ENCODE measurements at places on chromosomes 11 and 22.

DNA sequence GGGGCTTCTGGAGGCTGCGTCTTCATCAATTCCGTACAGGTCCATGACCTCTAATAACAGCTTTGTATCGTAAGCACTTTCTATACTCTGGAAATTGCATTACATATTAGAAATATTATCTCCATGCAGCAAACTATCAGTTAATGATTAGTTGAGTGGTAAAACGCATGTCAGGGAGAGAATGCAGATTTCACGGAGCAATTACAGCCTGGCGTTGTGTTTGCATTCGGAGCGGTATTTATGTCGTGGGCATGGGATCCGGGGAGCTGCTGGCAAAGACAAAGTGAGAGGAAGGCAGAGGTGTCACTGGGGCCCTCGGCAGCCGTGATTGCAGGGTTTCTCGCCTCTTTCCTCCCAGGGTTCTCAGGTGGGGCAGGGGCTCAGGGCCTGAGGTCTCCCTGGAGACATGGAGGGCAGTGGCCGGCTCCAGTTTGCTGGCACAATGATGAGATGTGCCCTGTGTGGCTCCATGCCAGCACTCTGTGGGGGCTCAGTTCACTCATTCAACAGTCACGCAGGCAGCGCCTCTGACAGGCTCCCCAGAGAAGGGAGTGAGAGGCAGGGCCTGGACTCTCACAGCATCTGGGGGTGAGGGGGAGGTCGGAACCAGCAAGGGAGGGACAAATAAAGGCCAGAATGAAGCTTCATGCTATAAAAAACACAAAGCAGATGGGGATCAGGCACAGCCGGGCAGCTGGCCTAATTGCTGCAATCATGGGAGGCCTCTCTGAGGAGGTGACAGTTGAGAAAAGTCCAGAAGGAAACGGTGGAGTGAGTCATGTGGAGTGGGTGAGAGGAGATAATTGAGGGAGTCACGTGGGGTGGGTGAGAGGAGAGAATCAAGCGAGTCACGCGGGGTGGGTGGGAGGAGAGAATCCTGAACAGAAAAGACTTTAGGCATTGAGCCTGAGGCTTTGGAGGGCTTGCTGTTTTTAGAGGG is 1002.7 kb downstream of the BRD1 start:
- no peak for DNase-seq

GRCh38 chr11:80846442-80846841 is 1405.6 kb upstream of the TENM4 start:
- DNase-seq, result no peak

- no peak for DNase-seq
Observed at GRCh38 chr22:43600265-43600664, 188.5 kb downstream of the MPPED1 start.

DNA sequence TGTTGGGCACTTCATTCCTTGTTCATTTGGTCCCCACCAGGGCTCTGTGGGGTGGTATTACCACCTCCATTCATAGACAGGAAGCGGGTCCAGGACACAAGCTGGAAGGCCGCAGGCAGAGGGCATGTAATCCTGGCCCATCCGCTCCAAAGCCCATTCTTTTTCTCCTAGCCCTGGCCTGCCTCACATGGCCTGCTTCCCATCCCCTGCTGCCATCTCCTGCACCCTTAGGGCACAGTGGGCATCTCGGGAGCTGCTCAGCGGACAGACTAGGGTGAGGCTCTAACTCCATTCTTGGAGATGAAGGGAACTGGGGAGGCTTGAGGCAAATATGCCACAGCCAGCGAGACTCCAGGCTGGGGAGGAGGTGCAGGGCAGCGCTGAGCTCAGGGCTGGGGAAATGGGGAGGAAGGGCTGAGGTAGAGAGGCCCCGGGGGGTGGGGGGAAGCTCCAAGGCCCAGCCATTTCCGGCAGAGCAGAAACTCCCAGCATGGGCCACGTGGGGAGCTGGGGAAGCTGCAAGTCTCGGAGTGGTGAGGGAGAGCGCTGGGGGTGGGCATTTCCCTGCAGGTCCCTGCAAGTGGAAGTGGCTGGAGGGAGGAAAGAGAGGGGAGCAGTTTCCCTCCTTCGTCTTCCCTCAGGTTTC is 14.3 kb upstream of the BCL9L start:
- DNase-seq, result no peak

DNA sequence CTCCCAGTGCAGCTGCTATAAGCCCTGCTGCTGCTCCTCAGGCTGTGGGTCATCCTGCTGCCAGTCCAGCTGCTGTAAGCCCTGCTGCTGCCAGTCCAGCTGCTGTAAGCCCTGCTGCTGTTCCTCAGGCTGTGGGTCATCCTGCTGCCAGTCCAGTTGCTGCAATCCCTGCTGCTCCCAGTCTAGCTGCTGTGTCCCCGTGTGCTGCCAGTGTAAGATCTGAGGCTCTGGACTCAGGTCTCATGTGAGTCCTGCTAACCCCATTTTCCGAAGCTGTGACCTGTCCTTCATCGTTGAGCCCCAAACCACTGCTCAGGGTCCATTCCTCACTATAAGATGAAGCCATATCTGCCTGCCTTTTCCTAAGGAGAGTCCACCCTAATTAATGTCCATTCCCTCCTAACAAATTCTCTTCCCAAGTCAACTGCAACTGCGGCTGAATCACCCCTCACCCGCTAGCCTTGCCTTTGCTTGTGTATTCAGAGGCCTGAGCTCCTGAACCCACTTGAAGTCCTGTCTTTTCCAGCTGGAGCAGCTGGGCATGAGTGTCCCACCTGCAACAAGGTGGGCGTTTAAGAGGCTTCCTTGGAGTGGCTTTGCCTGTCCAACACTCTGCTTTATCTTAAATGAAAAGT is 626 bp downstream of the KRTAP5-7 start:
- no peak for DNase-seq

DNA sequence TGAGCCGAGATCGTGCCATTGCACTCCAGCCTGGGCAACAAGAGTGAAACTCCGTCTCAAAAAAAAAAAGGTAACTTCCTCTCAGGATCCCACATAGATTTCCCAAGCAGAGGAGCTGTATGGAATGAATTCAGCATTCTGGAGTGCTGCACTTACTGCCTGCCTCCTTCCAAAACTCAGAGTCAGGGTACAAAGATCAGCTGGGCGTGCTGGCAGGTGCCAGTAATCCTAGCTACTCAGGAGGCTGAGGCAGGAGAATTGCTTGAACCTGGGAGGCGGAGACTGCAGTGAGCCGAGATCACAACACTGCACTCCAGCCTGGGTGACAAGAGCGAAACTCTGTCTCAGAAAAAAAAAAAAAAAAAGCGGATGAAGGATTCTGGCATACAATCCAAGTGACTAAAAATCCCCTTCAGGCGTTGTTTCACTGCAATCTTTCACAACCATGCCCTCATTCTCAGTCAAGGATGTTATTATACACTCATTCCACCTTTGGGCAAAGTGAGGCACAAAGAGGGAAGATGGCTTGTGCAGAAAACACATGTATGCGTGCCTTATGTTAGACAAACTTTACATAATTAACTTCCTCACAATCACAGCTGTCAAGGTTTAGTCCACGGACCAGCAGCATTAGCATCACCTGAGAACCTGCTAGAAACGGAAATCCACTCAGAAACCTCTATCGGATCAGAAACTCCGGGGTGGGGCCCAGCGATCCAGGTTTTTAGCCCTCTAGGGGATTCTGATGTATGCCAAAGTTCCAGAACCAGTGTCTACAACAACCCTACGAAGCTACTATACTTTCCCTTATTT is 1.1 kb upstream of the NOL12 start:
- DNase-seq, result no peak

GRCh38 chr11:82874646-82875523 is 25.3 kb downstream of the PRCP start:
- no peak for DNase-seq

DNA sequence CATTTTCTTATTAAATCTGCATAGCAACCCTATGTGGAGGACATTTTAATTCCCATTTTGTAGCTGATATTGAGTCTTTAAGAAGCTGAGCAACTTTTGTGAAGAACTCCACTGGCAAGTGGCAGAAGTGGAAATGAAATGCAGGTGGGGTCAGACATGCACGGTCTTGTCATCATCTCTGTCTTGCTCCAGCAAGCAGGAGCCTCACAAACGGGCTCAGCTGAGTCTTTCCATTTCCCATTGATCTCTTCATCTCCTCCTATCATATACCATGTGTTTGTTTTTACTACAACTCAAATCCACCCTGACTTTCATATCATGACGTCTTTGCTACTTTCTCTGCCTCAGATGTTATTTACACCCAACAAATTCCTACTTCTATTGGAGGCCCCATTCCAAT is 97.9 kb upstream of the TENM4 start:
- DNase-seq, result no peak

- no peak for DNase-seq
Observed at GRCh38 chr11:109864151-109864661, 229.0 kb upstream of the ZC3H12C start.

DNA sequence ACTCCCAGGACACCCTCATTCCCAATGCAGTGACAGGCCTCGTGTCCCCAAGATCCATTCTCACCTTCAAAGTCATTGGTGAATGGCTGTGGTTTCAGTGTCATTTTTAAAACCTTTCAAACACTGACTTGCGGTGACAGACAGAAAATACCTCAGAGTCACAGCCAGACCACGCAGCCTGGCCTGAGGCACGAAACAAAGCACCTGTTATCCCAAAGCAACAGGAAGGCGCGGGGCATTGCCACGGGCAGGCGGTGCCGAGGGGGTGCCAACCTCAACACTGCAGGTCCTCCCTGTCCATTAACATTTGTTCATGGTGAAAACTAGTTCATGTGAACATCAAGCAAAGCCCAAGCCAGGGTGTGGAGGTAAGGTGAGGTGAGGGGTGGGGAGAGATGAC is 38.2 kb downstream of the RPUSD4 start:
- DNase-seq, result no peak

DNA sequence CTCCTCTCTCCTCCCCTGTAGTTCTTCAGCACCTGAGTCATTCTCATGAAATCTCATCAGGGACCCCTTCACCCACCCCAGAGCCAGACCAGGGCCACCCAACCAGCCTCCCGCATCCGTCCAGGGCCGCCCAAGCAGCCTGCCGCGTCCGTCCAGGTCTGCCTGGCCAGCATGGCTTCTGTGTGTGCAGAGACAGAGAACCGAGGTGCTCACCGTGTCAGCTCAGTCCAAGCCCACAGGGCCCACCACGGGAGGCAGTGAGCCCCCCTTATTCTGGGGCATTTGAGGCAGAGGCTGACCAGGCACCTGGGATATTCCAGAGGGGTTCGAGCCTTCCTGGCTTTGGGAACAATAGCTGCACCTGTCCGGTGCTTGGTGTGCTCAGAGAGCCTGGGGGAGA is 1117.3 kb downstream of the BRD1 start:
- DNase-seq, result no peak
